Right renal cortex interstitium (tissue), 3 donors: ENCODE measurements at places on chromosomes 11 and 22. TPM values are rescaled to one million over a fixed set of nuclear protein-coding genes. Genes with fewer than 3 reads are reported as not detected.

- DNase-seq, result no peak
Measured at GRCh38 chr22:45650721-45651120, 20.9 kb upstream of the ATXN10 start.

- DNase-seq, result no peak
Measured at GRCh38 chr11:129853518-129854231, 38.0 kb downstream of the TMEM45B start.

Gene TSPAN32
- 1.9 TPM for polyA plus RNA-seq

DNA sequence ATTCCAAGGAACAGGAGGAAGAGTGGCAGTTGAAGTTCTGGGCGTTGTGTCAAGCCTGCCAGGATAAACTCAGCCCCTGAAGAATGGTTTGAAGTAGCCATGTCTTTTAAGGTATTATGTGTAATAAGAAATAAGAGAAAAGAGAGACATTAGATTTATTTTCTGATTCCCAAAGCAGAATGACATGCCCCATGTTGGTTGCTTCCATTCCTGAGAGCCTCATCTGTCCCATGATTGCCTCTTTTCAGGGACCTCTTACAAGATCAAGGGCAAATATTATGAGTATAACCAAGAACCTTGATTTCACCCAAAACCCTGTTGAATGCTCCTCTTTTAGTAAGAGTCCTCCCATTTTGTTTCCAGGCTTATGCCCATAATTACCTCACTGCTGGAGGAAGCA, at the start of gene OR8D2:
Gene OR8D2, minus strand, starts transcription at position 101 of the 400 bp plus-strand sequence. Its CDS starts 0 bp downstream, at position 101.
- no peak for DNase-seq
